Naive thymus-derived CD8-positive, alpha-beta T cell (primary cell): ENCODE measurements at places on chromosomes 7 and 10. TPM values are rescaled to one million over a fixed set of nuclear protein-coding genes. Genes with fewer than 3 reads are reported as not detected.

DNA sequence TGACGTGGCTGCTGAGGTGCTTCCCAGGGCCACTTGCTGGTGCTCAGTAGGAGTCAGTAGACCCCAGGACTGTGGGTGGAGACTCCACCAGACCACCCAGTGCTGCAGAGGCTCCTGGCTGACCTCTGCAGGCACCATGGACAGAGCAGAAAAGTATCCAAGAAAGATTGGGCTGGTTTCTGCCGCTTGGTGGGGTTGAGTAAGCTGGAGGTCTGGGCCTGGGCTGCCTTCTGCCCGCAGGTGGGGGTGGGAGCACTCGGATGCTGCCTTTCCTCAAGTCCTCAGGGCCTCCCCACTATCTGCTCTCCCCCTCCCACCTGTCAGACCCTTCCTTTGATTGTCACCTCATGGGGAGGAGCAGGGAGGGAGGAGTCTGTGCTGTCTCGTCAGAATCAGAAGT is 91.6 kb downstream of the WDR37 start:
- H3K4me1 ChIP-seq, result peaks cover 3% of the 10 kb centered on the region
- H3K27ac ChIP-seq, result no peak overlapping the region
- peaks cover 12% of the 10 kb centered on the region for H3K27me3 ChIP-seq
- H3K36me3 ChIP-seq, result no peaks in the 10 kb centered on the region
- no peak overlapping the region for H3K4me3 ChIP-seq

GRCh38 chr10:11823989-11824346 is 812 bp downstream of the PROSER2 start:
- DNase-seq, result peak; percentile 26
- peaks cover 10% of the 10 kb centered on the region for H3K4me1 ChIP-seq
- H3K4me3 ChIP-seq, result peak overlapping the region; percentile 78
- peaks cover 39% of the 10 kb centered on the region for H3K27me3 ChIP-seq
- no peaks in the 10 kb centered on the region for H3K36me3 ChIP-seq

DNA sequence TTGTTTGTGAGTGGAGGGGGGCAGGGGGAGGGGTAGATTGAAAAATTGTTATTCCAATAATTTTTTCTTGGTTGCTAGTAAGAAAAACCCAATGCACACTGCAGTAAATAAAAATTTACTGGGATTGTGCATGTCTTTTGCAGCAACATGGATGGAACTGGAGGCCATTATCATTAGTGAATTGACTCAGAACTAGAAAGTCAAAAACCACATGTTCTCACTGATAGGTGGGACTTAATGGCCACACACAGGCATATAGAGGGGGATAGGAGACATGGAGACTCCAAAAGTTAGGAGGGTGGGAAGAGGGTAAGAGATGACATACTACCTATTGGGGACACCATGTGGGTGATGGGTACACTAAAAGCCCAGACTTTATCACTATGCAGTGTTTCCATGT is 67.2 kb downstream of the BUB3 start:
- DNase-seq, result no peak
- H3K36me3 ChIP-seq, result peaks cover 1% of the 10 kb centered on the region
- H3K27me3 ChIP-seq, result no peaks in the 10 kb centered on the region

- peaks cover 3% of the 10 kb centered on the region for H3K27me3 ChIP-seq
- H3K4me3 ChIP-seq, result no peak overlapping the region
- H3K36me3 ChIP-seq, result no peaks in the 10 kb centered on the region
- no peak overlapping the region for H3K27ac ChIP-seq
Observed at GRCh38 chr10:3465406-3465891, 292.9 kb upstream of the PITRM1 start.

DNA sequence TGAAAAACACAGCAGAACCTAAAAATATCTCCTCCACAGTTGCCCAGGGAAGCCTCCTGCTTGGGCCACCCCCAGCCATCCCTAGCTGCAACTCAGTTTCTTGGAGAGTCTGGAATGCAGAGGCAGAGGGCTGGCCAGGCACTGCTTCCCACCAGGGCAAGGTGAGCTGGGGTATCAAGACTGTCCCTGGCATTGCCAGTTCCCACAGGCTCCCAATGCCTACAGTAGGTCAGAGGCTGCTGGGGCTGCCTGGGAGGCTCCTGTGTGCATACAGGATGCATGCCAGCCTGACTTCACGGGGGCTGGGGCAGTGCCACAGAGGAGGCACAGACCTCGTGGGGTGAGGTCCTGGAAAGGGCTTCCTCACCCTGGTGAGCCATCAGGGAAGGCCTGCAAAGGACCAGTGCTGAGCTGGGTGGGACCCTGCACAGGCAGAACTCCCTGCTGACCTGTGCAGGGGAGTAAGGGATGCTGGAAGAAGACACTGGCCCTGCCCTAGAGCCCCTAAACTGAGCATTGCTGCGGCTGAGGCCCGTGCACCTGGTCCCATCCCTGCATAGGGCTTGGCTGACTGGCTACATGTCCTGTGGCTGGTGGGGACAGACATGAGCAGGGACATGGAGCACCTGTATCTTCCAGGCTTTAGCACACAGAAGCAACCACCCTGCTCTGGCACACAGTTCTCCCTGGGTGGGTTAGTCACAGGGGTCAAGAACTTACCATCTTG is 121.9 kb upstream of the RET start:
- H3K4me3 ChIP-seq, result no peak overlapping the region
- no peaks in the 10 kb centered on the region for H3K36me3 ChIP-seq
- H3K27ac ChIP-seq, result no peak overlapping the region
- peaks cover 13% of the 10 kb centered on the region for H3K27me3 ChIP-seq

DNA sequence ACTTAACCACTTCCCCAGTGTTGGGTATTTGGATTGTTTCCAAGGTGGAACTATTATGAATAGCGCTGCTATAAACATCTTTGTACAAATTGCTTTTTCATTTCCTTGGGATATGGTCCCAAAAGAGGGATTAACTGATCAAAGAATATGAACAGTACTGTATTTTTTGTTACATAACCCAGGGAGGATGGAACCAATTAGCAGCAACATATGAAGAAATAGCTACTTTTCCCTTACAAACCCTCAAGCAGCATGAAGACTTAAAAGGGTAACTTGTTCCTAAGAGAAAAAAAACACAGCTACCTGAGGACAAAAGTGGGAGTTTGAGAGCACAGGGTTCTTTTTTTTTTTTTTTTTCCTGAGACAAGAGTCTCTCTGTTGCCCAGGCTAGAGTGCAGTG is 13.1 kb upstream of the TLX1 start:
- no peak for DNase-seq
- H3K4me3 ChIP-seq, result no peak overlapping the region
- no peak overlapping the region for H3K27ac ChIP-seq
- no peaks in the 10 kb centered on the region for H3K36me3 ChIP-seq
- H3K27me3 ChIP-seq, result peaks cover 56% of the 10 kb centered on the region
- H3K4me1 ChIP-seq, result peaks cover 26% of the 10 kb centered on the region

- H3K4me3 ChIP-seq, result peak overlapping the region; percentile 72
- peaks cover 20% of the 10 kb centered on the region for H3K4me1 ChIP-seq
- no peaks in the 10 kb centered on the region for H3K36me3 ChIP-seq
- DNase-seq, result no peak
- H3K27ac ChIP-seq, result peak overlapping the region; percentile 91
- no peaks in the 10 kb centered on the region for H3K27me3 ChIP-seq
Observed at GRCh38 chr7:100866729-100867039, 503 bp upstream of the TRIP6 start.

DNA sequence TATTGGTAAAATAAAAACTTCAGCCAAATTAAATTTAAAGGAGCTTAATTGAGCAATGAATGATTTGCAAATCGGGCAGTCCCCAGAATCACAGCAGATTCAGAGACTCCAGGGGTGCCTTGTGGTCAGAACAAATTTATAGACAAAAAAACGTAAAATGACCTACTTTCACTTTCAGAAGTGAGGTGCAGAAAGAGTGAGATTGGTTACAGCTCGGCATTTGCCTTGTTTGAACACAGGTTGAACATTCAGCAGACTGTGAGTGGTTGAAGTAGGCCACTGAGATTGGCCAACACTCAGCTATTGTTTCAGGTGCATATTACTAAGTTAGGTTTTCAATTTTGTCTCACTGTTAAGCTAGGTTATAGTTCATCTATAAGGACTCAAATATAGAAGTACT is 153.4 kb downstream of the BICC1 start:
- H3K27me3 ChIP-seq, result no peaks in the 10 kb centered on the region
- H3K27ac ChIP-seq, result peak overlapping the region; percentile 93
- peak overlapping the region; percentile 65 for H3K4me3 ChIP-seq
- H3K4me1 ChIP-seq, result peaks cover 5% of the 10 kb centered on the region
- peak; percentile 51 for DNase-seq
- H3K36me3 ChIP-seq, result peaks cover 20% of the 10 kb centered on the region

DNA sequence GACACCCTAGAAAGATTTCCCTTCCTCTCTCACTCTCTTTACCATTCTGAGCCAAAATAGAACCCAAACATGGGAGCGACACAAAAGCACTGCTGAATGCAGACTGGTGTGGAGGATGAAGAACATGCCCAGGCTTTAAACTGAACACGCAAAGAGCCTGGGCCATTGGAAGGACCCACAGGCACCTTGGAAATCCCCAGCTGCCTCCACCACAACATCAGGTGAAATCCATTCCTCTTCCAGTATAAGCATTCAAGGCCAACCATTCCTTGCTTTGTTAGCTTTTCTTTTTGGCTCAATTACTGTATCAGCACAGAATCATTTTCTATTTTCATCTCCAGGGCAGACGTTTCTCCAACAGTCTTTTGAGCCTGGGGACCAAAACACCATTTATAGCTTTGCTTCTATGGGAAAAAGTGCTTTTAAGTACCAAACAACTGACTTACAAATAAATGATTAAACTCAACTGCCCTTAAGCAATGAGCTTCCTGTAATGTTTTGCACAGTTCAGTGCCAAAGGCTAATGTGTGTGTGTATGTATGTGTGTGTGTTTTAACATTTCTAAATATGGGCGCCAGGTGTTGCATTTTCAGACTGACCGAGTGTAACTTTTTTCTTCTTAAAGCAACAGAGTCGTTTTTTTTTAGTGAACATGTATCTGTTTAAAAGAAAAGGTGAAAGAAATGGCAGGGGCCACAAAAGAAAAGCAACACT is 16.2 kb upstream of the BLNK start:
- H3K4me1 ChIP-seq, result peaks cover 7% of the 10 kb centered on the region
- H3K27me3 ChIP-seq, result no peaks in the 10 kb centered on the region
- no peaks in the 10 kb centered on the region for H3K36me3 ChIP-seq
- H3K4me3 ChIP-seq, result peak overlapping the region; percentile 65
- H3K27ac ChIP-seq, result peak overlapping the region; percentile 54

- no peaks in the 10 kb centered on the region for H3K36me3 ChIP-seq
- H3K4me1 ChIP-seq, result peaks cover 6% of the 10 kb centered on the region
- no peak for DNase-seq
- no peak overlapping the region for H3K4me3 ChIP-seq
- no peaks in the 10 kb centered on the region for H3K27me3 ChIP-seq
- peak overlapping the region; percentile 23 for H3K27ac ChIP-seq
Observed at GRCh38 chr10:5949009-5949759, 28.2 kb downstream of the IL15RA start.

DNA sequence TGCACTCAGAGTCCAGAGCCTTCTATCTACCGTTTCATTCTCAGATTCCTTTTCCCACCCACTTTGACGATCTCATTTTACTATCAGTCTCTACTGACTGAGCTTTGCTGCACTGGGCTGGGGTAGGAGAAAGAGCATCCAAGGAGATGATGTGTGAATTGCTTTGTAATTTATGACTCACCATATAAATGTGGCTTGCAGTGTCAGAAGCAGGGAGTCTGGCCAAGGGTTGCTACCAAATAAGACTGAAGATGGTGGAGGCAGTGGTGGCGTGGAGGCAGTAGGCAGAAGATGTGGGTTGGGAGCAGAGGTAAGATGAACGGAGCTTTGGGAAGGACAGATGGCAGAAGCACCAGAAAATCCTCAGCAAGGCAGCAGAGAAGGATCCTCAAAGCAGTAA is 73.3 kb upstream of the AGK start:
- no peak overlapping the region for H3K27ac ChIP-seq
- no peak for DNase-seq
- H3K36me3 ChIP-seq, result no peaks in the 10 kb centered on the region

DNA sequence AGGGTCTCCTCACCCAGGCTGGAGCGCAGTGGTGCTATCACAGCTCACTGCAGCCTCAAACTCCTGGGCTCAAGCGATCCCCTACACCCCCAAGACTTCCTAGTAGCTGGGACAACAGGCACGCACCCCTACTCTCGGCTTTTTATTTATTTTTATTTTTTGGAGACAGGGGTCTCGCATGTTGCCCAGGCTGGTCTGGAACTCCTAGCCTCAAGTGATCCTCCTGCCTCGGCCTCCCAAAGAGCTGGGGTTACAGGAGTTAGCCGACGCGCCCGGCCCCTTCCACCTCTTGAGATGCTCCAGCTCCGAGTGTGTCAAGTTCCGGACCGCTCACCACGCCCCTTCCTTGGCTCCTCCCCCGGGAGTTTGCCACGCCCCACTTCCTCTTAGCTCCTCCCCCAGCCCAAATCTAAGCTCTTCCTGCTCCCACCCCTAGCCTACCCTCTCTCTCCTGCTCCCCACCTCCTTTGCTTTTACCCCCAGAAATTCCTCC is 6.3 kb downstream of the NAT16 start:
- DNase-seq, result peak; percentile 71
- peaks cover 52% of the 10 kb centered on the region for H3K4me1 ChIP-seq
- no peaks in the 10 kb centered on the region for H3K36me3 ChIP-seq
- H3K27me3 ChIP-seq, result peaks cover 86% of the 10 kb centered on the region
- no peak overlapping the region for H3K27ac ChIP-seq

DNA sequence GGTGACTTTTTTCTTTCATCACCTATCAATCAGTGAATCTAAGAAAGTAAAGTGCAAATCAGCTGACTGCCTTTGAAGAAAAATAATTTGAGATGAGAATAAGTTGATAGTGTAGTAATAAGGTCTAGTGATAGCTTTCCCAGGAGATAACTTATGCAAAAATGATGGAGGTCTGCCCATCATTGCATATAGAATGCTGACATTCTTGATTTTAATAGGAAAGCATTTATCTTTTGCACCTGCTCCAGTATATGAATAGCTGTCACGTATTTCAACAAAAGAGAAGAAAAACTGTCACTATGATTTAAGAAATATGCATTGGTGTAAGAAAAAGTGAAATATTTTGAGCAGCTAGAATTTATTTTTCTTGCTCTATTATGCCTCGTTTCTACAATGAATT is 46.8 kb downstream of the PTTG1IP2 start:
- no peaks in the 10 kb centered on the region for H3K4me1 ChIP-seq
- no peak overlapping the region for H3K27ac ChIP-seq
- no peak overlapping the region for H3K4me3 ChIP-seq

- no peak overlapping the region for H3K4me3 ChIP-seq
- no peaks in the 10 kb centered on the region for H3K36me3 ChIP-seq
- no peak overlapping the region for H3K27ac ChIP-seq
- DNase-seq, result no peak
- no peaks in the 10 kb centered on the region for H3K27me3 ChIP-seq
Observed at GRCh38 chr7:42945821-42946626, 13.8 kb downstream of the MRPL32 start.

GRCh38 chr7:55055479-55055878 is 36.7 kb downstream of the EGFR start:
- no peaks in the 10 kb centered on the region for H3K36me3 ChIP-seq
- H3K4me3 ChIP-seq, result no peak overlapping the region
- no peak for DNase-seq
- peaks cover 8% of the 10 kb centered on the region for H3K27me3 ChIP-seq

The EBLN1 gene
- not detected for polyA plus RNA-seq

The PTF1A gene
- not detected for polyA plus RNA-seq

The SLC18A2 gene
- 0.29 TPM for polyA plus RNA-seq

The IFIT1B gene
- not detected for polyA plus RNA-seq

The CPA2 gene
- not detected for polyA plus RNA-seq

The GRID1 gene
- not detected for polyA plus RNA-seq

The ZNF804B gene
- polyA plus RNA-seq, result not detected

The CYP17A1 gene
- not detected for polyA plus RNA-seq

The PCLO gene
- polyA plus RNA-seq, result not detected

The PHYH gene
- 20.5 TPM for polyA plus RNA-seq

The DMBT1 gene
- polyA plus RNA-seq, result not detected

The WEE2 gene
- not detected for polyA plus RNA-seq

The LYZL2 gene
- polyA plus RNA-seq, result not detected

The DOCK1 gene
- polyA plus RNA-seq, result not detected

The JCAD gene
- polyA plus RNA-seq, result not detected
